ENCODE measurements at places on chromosomes 1 and 21.

- no peak for DNase-seq
Measured at GRCh38 chr21:8991088-8991907, 1530.1 kb upstream of the TPTE start.

DNA sequence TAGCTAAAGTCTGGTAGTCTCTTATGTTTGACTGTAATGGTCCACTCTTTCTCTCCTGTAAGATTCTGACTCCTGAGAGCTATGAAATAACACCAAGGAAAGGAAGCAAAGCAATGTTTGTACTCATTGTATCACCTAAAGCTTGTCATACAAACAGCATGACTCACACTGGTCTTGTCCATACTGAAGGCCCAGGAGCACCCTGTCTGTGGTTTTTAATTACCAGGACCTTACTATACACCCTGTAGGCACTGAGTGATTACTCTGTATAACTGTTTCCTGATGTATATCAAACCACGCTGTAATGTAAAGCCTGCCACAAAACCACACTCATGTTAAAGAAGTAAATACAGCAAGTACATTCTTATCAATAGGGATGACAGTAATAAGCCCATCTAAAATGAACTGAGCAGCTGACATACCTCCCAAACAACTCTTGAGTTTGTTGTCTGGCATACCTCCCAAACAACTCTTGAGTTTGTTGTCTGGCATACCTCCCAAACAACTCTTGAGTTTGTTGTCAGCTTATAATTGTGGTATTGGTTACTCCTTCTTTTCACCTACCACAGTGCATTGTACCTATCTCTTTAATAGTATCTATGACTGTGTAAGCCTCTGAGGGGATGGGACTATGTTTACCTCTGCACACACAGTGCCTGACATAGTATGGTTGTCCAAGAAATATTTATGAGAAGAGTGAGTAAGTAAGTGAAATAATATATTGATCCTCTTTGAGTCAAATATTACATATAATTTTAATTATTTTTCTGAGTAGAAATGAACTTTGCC, 11.6 kb upstream of the TNFSF18 start:
- DNase-seq = no peak

DNA sequence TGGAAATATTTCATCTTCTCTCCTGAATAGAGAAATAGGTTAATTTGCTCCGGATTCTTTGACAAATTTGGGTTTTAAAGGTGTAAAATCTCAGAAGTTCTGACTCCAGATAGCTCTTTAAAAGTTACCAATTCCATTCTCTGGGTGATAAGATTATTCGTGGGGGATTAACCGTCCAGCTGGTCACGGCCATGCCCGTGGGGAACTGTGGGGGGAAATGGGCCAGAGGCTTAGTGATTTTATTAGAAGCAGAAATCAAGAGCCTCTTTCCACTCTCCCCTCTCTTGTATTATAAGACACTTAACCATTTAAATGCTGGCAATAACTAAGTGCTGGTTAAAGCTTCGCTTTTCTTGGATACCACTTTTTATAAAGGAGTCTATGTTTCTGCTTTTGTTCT, 376.4 kb upstream of the KAZN start:
- DNase-seq = no peak

- DNase-seq = no peak
Measured at GRCh38 chr1:21592086-21592865, 76.9 kb downstream of the RAP1GAP start.

- peak; percentile 47 for DNase-seq
Measured at GRCh38 chr1:183804916-183805841, at the start of gene RGL1. TSS of gene RGL1 (plus strand) at chr1:183805120. CDS start at chr1:183805298, 178 bp downstream.

- no peak for DNase-seq
Measured at GRCh38 chr21:36178349-36178748, 21.7 kb downstream of the DOP1B start.

GRCh38 chr1:67031121-67031858, 22.7 kb downstream of the SLC35D1 start:
- no peak for DNase-seq

DNA sequence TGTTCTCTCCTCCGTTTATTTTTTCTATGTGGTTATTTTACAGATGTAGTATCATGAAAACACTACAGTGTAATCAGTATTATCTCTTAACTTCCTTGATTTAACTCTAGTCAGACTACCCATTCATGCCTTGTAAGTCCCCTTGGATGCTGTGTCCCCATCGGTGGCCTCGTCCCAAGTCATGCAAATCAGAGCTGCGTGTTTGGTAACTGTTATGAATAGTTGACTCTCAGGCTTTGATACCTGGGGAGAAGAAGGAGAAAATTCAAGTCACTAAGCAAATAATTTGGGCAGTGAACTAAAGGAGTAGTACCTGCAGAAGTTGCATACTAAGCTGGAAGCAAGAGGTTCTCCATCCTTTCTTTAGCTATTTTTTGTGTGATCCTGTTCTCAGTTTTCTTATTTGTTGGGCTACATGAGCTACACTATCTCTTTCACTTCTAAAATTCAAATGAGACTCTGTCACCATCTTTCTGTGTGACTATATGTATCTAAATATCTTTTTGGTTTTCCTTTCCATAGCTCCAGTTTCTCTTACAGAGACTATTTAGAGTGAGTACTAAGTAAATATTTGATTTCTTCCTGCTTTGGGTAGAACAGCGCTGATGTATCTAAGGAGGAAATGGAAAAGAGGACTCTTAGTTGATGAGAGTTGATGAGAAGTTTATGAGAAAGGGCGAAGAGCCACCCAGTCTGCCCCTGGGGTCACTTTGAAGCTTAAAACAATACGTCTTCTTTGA, 50.9 kb downstream of the VANGL2 start:
- DNase-seq = no peak

- no peak for DNase-seq
Measured at GRCh38 chr1:181662606-181663005, 179.3 kb downstream of the CACNA1E start.

- DNase-seq = no peak
Measured at GRCh38 chr1:225655509-225656258, 2.8 kb upstream of the ENAH start.

GRCh38 chr1:33515607-33516006, 43.2 kb downstream of the ZSCAN20 start:
- DNase-seq = no peak

DNA sequence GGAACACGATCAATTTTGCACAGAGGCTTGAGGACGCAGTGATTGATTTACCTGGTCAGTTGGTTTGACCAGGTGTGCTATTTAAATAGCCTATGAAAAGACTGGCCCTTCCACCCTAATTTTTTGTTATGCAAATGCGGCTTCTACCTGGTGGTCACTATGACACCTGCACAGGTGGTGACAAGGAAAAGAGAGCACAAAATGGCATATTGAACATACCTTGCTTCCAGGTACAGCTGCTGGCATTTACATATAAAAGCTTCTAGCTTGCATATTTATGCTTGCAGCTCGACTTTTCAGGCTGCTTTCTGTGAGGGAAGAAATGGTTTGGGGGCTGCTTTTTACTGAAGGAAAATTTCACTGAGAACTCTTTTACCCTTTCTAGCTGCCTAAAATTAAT, 15.3 kb upstream of the FMO4 start:
- no peak for DNase-seq

DNA sequence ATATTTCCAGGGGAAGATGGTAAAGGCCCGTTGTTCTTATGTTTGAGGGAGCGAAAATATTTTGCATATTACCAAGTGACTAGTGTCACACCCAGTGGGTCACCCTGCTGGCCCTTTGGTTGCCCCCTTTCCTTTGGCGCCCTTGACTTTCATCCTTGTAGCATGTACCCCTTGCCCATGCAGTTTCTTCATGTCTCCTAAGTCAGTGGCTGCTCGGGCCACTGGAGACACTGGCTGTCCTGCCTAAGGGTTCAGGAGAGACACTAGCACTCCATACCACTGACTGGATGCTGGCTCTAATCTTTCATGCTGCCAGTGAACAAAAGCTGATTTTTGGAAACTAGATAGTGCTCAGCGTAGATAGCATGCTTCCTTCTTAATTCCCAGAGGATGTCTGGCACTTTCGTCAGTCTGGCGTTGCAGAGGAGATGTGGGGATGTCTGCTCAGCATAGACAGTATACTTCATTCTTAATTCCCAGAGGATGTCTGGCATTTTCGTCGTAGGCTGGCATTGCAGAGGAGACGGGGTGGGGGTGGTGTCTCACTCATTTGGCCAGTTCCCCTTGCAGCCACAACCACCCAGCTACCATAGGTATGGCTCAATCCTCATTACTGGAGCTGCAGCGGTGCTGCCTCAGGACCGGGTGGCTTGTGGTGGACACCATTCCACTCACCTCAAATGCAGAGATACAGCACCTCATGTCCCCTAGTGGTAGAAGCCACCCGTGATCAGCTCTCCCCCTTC, 770.9 kb upstream of the TPTE start:
- no peak for DNase-seq

GRCh38 chr1:168585937-168586336, 9.5 kb downstream of the XCL1 start:
- no peak for DNase-seq

DNA sequence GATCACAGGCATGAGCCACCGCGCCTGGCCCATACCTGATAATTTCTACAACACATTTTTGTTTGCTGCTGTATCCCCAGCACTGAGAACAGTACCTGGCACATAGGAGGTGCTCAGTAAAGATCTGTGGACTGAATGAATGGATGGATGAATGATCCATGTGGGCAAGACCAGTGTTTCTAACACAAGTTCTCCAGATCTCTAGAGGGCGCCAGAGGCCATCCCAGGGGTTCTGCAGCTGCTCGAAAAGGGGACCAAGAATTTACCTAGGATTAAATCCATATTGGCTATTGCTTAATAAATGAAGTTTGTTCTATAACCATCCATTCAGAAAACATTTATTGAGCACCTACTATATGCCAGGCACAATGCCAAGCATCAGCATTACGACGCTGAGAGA, 167.7 kb downstream of the ACTL8 start:
- DNase-seq = no peak

- no peak for DNase-seq
Measured at GRCh38 chr1:72601035-72601674, 318.8 kb upstream of the NEGR1 start.

DNA sequence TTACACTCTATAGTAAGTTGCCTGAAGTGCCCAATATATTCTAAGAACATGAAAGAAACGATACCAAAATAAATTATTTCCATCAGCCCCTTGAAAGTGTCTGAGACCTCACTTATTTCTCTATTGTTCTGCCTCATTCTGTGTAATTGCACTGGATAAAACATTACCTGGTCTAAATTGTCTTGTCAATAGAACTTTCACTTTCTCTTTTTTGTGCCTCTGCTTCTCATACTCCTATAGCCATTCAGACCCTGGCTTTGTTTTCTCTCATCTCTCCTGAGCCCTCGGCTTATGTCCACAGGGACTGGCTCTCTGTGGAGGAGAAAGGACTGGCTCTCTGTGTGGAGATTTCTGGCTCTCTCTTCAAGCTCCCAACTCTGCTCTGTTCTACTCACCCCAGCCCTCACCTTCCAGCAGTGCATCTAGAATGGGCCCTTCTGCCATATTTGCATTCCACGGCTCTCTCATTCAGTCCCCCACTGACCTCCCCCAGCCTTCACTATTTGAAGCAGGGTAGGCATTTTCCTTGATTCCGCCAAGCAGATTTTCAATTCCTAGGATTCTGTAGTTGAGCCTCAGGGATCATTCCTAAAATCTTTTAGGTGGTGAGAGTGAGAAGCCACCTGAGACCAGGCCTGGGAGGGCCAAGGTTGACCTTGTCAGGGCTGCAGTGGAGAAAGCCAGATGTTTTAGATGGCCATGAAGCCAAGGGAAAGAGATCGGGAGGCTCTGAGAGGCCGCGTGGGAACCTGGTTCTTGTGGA, 15.9 kb upstream of the GALNT2 start:
- no peak for DNase-seq

- DNase-seq = peak; percentile 60
Measured at GRCh38 chr1:12157366-12158231, 9.2 kb upstream of the TNFRSF1B start.

DNA sequence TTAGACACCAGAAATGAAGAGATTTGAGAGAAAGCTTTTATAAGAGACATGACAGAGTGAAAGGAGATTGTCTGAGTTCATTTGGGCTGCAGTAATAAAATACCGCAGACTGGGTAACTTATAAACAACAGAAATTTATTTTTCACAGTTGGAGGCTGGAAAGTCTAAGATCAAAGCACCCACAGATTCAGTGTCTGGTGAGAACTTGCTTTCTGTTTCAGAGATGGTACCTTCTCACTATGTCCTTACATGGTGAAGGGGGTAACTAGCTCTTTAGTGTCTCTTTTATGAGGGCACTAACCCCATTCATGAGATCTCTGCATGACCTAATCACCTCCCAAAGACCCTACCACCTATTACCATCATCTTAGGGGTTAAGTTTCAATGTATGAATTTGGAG, 30.9 kb upstream of the FCRL4 start:
- DNase-seq = no peak

- DNase-seq = no peak
Measured at GRCh38 chr1:169653873-169654272, 23.9 kb upstream of the SELP start.

- DNase-seq = no peak
Measured at GRCh38 chr21:43312751-43313169, 114.2 kb downstream of the SIK1 start.

DNA sequence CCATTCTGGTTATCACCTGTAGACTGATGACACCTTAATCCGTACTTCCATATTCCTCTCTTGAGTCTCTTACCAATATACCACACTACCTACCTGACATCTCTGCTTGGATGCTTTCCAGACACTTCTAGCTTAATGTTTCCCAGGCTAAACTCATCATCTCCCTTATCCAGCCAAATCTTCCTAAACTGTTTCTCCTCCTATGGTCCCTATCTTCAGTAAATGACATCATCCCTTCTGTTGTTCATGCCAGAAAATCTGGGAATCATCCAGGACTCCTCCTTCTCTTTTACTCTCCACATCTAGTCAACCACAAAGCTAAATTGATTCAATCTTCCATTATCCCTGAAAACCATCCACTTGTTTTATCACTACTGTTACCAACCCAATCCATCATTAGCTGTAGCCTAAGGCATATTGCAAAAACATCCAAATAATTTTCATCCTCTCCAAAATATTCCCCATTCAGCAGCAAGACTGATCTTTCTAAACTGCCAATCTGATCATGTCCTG, 464.1 kb upstream of the BEND5 start:
- no peak for DNase-seq

- no peak for DNase-seq
Measured at GRCh38 chr21:33684923-33685560, 42.7 kb downstream of the ITSN1 start.

DNA sequence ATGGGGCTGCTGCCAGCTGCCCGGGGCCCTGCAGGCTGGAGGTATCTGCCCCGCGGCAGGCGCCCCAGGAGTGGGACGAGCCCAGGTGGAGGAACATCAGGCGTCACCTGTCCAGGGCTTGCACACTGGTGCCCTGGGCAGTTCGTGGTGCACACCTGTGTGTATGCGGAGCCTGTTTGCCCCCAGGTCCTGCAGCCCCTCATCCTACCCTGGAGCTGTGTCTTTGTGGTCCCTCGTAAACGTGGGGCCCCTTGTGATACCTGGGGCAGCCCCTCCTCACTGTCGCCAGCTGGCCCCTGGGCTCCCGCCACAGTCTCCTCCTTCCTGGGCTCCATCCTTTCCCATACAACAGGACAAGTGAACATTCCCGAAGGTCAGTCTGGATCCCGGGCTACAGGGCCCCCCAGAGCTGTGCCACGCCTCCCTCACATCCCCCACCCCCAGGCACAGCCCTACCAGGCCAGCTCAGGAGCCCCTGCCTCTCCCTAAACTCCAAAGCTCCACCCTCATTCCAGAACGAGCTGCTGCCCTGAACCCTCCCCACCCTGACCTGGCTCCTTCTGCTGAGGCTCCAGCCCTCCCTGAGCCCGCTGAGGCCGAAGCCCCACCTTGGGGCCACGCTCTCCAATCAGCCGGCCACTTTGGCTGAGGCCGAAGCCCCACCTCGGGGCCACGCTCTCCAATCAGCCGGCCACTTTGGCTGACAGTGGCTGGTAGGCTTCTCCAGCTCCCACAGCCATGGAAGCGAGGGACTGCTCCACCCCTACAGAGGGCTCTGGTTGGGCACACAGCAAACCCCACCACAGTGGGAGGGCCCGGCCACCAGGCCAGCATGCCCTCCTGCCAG, 42.6 kb downstream of the UBE2G2 start:
- peak; percentile 20 for DNase-seq
